ENCODE measurements at places on chromosomes 4 and X.
A peak's percentile ranks its signal among the peaks of the same experiment; 100 is the strongest.

DNA sequence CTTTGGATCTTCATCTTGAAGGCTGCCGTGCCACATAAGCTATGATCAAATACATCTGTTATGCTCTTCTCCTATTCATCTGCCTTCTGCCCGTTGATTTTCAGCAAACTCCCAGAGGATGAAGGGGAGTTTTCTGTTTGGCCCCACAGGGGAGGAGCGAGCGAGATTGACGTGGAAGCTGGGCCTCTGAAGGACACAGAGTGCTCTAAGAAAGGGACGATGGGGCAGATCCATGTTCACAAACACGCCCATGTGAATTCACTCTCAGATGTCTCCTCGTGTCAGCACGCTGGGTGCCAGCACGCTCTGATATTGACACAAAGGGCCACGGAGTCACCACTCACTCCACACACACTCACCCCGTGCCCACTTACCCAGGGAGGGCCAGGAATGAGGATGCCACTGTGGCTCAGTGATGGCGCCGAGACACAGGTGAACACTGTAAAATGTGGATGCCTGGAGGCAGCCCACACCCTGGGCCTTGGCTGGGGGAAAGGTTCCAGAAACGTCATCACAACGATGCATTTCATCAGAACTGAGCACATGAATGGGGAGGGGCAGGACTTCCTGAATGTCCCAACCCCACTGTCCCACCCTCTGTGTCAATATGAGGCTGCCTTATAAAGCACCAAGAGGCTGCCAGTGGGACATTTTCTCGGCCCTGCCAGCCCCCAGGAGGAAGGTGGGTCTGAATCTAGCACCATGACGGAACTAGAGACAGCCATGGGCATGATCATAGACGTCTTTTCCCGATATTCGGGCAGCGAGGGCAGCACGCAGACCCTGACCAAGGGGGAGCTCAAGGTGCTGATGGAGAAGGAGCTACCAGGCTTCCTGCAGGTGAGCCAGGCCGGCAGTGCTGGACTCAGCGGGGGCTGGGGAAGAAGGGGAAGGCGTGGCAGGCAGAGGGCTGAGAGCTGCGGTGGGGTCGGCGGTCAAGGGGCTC lies at the start of gene S100P:
Gene S100P (plus strand): TSS at position 648 of the 946 bp plus-strand sequence. CDS start 55 bp downstream, at position 703.
- peaks cover 50% of the 10 kb centered on the region for H3K4me1 ChIP-seq
- H3K36me3 ChIP-seq: no peaks in the 10 kb centered on the region
- H3K27ac ChIP-seq: peak within 1 kb of the TSS; percentile 51
- H3K27me3 ChIP-seq: no peaks in the 10 kb centered on the region

GRCh38 chrX:140599851-140600250 lies 95.0 kb upstream of the SOX3 start:
- no peak overlapping the region for H3K27ac ChIP-seq
- H3K4me3 ChIP-seq: no peak overlapping the region
- no peak for DNase-seq
- no peaks in the 10 kb centered on the region for H3K4me1 ChIP-seq

- H3K36me3 ChIP-seq: no peaks in the 10 kb centered on the region
- no peak overlapping the region for H3K4me3 ChIP-seq
- H3K27ac ChIP-seq: no peak overlapping the region
- no peak for DNase-seq
- no peaks in the 10 kb centered on the region for H3K27me3 ChIP-seq
Observed at GRCh38 chrX:5402461-5402860, 826.2 kb downstream of the NLGN4X start.

- H3K36me3 ChIP-seq: no peaks in the 10 kb centered on the region
- no peaks in the 10 kb centered on the region for H3K4me1 ChIP-seq
- no peak overlapping the region for H3K4me3 ChIP-seq
- H3K27ac ChIP-seq: no peak overlapping the region
Observed at GRCh38 chrX:31071262-31071661, 579 bp downstream of the FTHL17 start.

DNA sequence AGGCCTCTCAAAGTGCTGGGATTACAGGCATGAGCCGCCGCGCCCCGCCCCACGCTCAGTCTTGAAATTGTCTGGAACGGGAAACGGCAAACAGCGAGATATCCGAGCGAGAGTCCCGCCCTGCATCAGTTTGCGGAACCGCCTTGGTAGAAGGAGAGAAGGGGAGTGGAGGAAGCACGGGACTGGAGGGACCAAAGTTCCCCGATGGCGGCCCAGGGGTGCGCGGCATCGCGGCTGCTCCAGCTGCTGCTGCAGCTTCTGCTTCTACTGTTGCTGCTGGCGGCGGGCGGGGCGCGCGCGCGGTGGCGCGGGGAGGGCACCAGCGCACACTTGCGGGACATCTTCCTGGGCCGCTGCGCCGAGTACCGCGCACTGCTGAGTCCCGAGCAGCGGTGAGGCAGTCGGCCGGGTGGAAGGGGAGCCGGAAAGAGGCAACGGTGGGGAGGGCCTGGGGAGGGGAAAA lies at the start of gene BST1:
Gene BST1 (plus strand): TSS at position 125 of the 463 bp plus-strand sequence. CDS start 80 bp downstream, at position 205.
- H3K27me3 ChIP-seq: no peaks in the 10 kb centered on the region
- H3K4me1 ChIP-seq: peaks cover 19% of the 10 kb centered on the region
- peak within 1 kb of the TSS; percentile 55 for H3K4me3 ChIP-seq
- peak within 1 kb of the TSS; percentile 1 for H3K27ac ChIP-seq
- H3K36me3 ChIP-seq: no peaks in the 10 kb centered on the region

- no peaks in the 10 kb centered on the region for H3K27me3 ChIP-seq
- H3K27ac ChIP-seq: no peak overlapping the region
- H3K36me3 ChIP-seq: no peaks in the 10 kb centered on the region
- H3K4me3 ChIP-seq: no peak overlapping the region
Observed at GRCh38 chr4:91220315-91220714, 1083.5 kb upstream of the GRID2 start.

GRCh38 chr4:110638089-110638746 lies 15.3 kb upstream of the PITX2 start:
- H3K4me3 ChIP-seq: no peak overlapping the region
- DNase-seq: no peak
- H3K4me1 ChIP-seq: peaks cover 9% of the 10 kb centered on the region
- no peaks in the 10 kb centered on the region for H3K36me3 ChIP-seq
- H3K27me3 ChIP-seq: peaks cover 97% of the 10 kb centered on the region
- H3K27ac ChIP-seq: no peak overlapping the region

- no peaks in the 10 kb centered on the region for H3K27me3 ChIP-seq
- no peak for DNase-seq
- no peak overlapping the region for H3K27ac ChIP-seq
- H3K4me1 ChIP-seq: no peaks in the 10 kb centered on the region
- H3K36me3 ChIP-seq: no peaks in the 10 kb centered on the region
- H3K4me3 ChIP-seq: no peak overlapping the region
Observed at GRCh38 chr4:182113779-182114178, 129.4 kb upstream of the TENM3 start.

DNA sequence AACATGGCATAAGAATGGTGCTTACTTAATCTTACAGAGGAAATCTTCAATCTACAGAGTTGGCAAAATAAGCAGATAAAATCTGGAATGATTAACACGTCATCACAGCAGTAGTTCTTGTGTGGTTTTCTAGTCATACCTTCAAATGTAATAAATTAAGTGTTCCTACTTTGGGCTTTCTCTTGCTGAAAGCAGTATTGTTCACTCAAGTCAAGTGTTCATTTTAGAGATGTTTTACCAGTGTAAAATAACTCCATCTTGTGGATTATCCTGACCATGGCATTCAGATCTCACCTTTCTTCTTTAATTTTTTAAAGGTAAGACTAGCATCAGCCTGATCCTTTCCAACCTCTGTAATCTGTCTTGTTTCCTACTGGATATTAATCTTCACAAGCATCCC lies 72.9 kb downstream of the ADAMTS3 start:
- no peaks in the 10 kb centered on the region for H3K27me3 ChIP-seq
- DNase-seq: no peak
- H3K4me3 ChIP-seq: no peak overlapping the region
- H3K27ac ChIP-seq: no peak overlapping the region

- no peaks in the 10 kb centered on the region for H3K36me3 ChIP-seq
- peaks cover 4% of the 10 kb centered on the region for H3K4me1 ChIP-seq
- H3K27ac ChIP-seq: no peak overlapping the region
- DNase-seq: peak; percentile 52
- no peak overlapping the region for H3K4me3 ChIP-seq
- no peaks in the 10 kb centered on the region for H3K27me3 ChIP-seq
Observed at GRCh38 chr4:7430368-7430964, 4.3 kb downstream of the PSAPL1 start.

DNA sequence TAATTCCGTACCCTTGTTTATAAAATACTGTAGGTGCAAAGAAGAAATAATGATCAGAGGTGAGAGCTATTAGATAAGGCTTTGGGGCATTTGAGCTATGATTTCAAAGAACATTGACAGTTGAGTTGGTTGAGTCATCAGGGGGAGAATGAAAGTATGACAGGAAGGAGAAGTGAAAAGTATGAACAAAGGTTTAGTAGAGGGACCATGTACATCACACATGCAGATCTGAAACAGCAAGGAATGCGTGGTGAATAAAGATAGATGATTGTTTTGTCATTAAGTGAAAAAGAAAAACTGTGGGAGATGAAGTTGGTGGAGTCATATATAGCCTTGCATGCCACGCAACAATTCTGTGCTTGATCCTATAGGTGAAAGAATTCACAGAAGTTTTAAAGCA lies 163.1 kb downstream of the ARAP2 start:
- no peak overlapping the region for H3K4me3 ChIP-seq
- DNase-seq: no peak
- H3K27ac ChIP-seq: no peak overlapping the region
- H3K4me1 ChIP-seq: no peaks in the 10 kb centered on the region
- no peaks in the 10 kb centered on the region for H3K27me3 ChIP-seq

DNA sequence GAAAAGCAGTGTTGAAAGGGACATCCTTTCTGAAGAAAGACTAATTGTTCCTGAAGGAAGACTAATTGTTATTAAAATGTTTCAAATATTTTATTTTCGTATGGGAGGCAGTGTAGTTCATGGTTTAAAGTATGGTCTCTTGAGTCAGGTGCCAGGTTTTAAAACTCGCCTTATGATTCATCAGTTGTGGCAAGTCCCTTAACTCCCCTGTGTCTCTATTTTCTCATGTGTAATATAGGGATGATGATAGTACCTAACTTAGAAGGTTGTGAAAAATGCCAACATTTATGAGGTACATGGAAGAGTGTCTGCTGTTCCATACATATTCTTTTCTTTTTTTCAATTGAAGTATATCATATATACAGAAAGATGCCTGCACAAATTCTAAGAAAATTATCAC lies 414.2 kb upstream of the DIPK2B start:
- H3K27me3 ChIP-seq: no peaks in the 10 kb centered on the region
- H3K4me3 ChIP-seq: no peak overlapping the region
- H3K27ac ChIP-seq: no peak overlapping the region
- no peak for DNase-seq
